ENCODE measurements at places on chromosomes 5 and 9.
A peak's percentile ranks its signal among the peaks of the same experiment; 100 is the strongest.

DNA sequence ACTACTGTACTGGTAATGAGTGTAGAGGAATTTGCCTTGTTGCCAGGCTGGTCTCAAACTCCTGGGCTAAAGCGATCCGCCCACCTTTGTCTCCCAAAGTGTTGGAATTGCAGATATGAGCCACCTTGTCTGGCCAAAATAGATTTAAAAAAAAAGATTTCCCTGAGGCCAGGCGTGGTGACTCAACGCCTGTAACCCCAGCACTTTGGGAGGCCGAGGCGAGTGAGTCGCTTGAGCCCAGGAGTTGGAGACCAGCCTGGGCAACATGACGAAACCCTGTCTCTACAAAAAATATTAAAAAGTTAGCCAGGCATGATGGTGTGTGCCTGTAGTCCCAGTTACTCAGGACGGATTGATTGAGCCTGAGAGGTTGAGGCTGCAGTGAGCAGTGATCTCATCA is 62.5 kb downstream of the IPO11 start:
- DNase-seq, result no peak

GRCh38 chr9:87201351-87201751 is 254.0 kb upstream of the GAS1 start:
- no peak for DNase-seq

GRCh38 chr5:148811756-148812155 is 14.7 kb upstream of the ADRB2 start:
- DNase-seq, result no peak

GRCh38 chr9:105483618-105484017 is 35.8 kb downstream of the FSD1L start:
- DNase-seq, result no peak

GRCh38 chr9:122900791-122901190 is 4.4 kb downstream of the RC3H2 start:
- no peak for DNase-seq

- DNase-seq, result no peak
Observed at GRCh38 chr9:109416135-109416706, 81.9 kb downstream of the PTPN3 start.

DNA sequence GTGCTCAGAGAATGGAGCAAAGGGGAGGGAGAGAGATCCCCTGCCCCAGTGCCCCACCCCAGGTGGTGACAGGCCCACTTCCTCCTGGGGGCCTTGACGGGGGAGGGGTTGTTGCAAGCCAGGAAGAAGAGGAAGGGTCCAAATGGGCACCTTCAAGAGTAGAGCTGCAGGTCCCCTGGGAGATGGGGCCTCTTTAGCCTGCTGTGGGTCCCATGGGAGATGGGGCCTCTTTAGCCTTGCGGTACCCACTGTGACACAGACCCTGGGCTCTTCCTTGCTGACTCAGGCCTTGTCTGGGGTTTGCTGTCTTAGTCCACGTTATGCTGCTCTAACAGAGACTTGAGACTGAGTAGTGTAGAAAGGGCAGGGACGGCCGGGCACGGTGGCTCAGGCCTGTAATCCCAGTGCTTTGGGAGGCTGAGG is 9.6 kb upstream of the TOR4A start:
- DNase-seq, result no peak

GRCh38 chr9:21931428-21931827 is 62.8 kb downstream of the CDKN2A start:
- DNase-seq, result no peak

- no peak for DNase-seq
Observed at GRCh38 chr5:110150199-110150598, 460.5 kb downstream of the MAN2A1 start.

- peak; percentile 93 for DNase-seq
Observed at GRCh38 chr5:176611435-176611834, 1.5 kb upstream of the GPRIN1 start.

DNA sequence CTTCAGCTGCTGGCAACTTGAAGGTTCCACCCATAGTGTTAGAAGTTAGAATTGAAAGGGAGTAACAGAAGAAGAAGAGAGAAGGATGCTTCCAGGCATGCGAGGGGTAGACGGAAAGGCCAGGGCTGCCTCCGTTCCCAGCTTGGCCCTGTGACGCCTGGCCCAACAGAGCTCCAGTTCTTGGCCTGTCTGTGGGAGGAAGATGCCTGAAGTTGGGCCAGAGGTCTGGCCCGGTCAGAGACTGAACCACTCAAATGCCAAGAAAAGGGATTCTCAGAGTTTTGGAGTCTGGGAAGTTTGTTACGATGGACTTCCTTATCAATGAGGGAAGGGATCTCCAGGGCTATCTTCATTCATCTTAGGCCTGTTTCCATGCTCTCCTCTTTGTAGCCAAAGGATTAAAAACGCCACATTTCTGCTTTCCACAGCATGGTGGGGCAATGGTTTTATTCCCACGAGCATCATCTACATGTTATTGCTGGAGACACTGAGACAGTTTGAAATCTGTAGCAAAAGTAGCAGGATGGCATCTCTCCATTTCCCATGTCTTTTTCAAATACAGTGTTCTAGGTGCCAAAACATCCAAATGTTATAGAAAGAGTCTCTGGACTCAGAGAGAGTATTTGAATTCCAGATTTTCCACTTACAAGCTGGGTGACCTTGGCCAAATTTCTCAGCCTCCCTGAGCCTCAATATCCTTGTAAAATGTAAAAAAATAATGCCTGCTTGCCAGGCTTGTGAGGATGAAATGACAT is 65.4 kb upstream of the ANKRD55 start:
- no peak for DNase-seq

- DNase-seq, result no peak
Observed at GRCh38 chr5:81718300-81718699, 32.6 kb downstream of the SSBP2 start.

GRCh38 chr5:131644370-131644769 is 9.3 kb upstream of the RAPGEF6 start:
- no peak for DNase-seq

- DNase-seq, result no peak
Observed at GRCh38 chr5:68479524-68479923, 264.0 kb downstream of the PIK3R1 start.

- no peak for DNase-seq
Observed at GRCh38 chr9:107239474-107239873, 43.6 kb upstream of the RAD23B start.

DNA sequence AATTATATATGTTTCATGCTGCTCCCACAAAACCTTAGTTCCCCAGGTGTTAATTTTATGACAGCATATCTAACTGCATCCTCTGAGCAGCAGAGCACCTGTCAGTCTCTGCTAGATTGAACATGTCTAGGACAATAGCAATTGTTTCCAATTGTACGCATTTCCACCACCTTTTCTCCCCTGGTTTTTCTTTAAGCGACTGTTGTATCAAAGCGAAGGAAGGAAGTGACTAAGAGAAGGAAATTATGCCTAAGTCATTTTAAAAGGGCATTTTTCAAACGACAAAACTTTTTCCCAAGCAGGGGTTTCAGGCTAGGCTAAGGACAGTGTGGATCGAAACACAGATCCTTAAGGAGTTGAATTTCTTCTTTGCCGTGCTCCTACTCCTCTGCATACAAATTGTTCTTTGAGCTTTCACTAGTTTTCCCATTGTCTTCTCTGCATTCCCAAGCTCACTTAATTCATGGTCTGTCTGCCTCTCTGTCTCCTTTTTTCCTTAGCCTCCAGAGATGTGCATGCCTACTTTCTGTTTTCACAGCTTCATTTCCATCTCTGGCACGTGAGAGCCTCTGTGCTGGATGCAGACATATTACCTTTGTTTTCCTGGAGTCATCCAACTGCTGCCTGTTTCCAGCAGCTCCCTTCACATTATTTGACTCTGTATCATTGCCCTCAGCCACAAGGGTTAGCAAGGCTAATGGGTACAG is 39.4 kb upstream of the STARD4 start:
- no peak for DNase-seq

DNA sequence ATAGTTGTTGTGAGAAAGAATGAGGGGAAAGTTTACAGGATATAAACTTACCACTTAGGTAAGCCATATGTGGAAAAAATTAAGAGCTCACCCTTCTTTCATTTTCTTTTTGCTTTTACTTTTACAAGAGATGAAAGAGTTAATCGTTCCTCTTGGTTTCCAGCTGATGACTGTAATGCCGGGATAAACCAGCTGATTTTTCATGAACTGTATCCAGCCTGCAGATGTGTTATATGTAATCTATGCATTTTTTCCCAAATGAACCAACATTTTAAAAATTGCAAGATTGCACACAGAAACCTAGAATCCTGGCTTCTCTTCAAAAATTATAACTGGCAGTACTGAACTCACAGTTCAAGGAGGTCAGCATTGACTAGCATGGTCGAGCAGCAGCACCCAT is 185.9 kb downstream of the GRIA1 start:
- no peak for DNase-seq

GRCh38 chr5:98768160-98768959 is 5.1 kb upstream of the RGMB start:
- DNase-seq, result peak; percentile 69

DNA sequence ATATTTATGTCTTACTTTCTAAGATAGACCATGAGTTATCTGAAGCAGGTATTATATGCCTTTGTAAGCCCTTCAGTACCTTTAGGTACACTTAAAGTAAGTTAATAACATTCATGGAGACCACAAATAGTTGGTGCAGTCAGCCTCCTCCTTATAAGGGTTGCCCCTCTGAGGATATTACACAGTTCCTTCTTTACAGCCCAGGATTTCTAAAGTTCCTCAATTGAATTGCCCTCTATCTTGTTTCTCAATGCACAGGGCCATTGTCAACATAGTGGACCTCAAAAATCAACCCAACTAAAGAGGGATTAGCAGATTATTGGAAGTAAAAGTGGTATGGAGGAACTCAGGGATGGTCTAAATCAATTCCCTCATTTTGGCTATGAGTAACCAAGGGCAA is 50.3 kb downstream of the HMHB1 start:
- no peak for DNase-seq

GRCh38 chr9:124803911-124804310 is 27.0 kb downstream of the OLFML2A start:
- DNase-seq, result no peak

GRCh38 chr9:77943057-77943456 is 88.6 kb downstream of the GNAQ start:
- no peak for DNase-seq

DNA sequence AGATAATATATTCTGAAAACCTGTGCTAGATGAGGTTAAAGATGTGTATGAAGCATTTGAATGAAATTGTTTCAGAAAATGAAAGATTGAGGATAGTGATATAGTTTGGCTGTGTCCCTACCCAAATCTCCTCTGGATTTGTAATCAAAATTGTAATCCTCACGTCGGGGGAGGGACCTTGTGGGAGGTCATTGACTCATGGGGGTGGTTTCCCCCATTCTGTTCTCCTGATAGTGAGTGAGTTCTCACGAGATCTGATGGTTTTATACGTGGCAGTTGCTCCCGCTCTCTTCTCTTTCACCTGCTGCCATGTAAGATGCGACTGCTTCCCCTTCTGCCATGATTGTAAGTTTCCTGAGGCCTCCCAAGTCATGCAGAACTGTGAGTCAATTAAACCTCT is 2.0 kb upstream of the TEX48 start:
- no peak for DNase-seq

DNA sequence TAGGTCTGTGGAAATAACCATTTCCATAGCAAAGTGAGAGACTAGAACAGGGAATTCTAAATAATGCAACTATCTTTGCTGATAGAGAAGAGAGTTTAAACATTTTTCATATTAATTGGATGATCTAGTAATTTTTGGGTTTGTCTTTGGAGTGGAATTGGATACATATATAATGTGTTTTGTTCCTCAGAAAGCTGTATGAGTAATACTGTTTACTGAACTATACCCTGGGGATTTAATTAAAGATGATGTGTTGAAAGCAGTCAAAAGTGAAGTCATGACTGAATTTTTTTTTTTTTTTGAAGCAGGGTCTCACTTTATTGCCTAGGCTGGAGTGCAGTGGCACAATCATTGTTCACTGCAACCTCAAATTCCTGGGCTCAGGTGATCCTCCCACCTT is 17.9 kb downstream of the FER start:
- no peak for DNase-seq

DNA sequence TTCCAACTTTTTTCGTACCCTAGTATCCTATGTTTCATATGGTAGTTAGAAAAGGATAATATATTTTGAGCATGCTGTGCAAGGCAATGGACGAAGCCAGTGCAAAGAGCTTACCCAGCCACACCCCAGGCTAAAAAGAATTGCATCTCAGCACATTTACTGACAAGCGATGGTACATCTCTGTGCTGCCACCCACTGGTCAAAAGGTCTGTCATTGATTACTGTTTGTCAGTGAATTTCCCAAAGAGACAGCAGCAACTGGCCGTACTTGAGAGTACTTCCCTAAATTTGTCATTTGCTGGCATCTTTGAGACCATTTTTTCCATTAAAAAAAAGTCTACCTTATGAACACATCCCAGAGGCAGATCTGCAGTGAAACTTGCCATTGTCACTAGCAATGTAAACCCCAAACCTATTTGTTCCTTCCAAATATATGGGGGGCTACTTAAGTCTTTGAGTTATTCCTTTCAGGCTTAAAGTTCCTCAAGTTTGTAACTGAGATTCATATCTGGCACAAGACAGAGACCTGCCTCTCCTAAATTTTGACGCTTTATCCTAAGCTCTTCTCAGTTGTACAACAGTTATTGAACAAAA is 184.3 kb downstream of the CTNND2 start:
- DNase-seq, result peak; percentile 67

DNA sequence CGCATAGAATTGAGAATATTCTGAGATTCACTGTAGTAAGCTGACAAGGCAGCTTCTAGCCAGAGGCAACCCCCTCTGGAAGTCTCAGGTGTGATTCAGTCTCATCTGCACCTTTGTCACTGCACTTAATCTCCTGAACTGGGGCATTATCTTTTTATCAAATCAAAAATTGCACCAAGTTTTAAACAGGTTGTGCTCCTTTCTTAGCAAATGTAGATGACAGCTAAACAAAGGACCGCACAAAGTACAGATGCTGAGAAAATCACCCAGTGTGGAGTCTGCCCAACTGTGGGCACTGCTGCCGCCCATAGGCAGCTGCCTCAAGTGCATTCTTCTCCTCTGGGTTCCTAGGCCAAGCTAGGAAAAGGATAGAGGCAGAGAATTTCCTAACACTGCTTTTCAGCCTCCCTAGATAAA is 51.1 kb downstream of the STARD4 start:
- peak; percentile 16 for DNase-seq

- no peak for DNase-seq
Observed at GRCh38 chr5:89604342-89604741, 721.4 kb upstream of the MEF2C start.

- no peak for DNase-seq
Observed at GRCh38 chr9:5631026-5631425, 2.1 kb downstream of the RIC1 start.

DNA sequence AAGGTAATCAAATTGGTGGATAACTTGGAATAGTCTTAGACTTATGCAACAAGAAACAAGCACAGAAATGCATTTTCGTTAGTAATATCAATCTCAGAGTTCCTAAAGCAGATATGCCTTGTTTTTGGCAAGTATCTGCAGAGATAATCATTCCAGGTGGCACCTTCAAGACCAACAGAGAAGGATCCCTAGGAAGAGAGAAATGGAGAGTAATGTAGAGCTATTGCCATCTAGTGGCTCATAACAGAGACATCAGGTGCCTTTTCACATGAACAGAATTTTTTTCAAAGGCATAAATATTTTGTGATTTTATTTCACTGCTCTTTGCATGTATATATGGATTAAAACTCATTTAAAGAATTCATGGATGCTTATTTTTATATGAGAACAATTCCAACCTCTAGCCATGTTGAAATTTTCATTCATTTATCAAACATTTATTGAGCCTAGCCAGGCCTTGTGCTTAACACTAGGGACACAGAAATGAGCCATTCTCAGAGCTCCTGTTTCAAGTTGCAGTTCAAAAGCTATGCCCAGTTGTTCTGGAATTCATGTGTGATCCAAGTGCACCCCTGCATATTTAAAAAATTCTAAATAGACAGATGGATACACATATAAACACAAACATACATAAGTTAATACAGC is 117.5 kb upstream of the OR13F1 start:
- no peak for DNase-seq
